Spinal cord (tissue), 10 donors: ENCODE measurements at places on chromosomes 4 and X.

GRCh38 chr4:14743172-14743571, 259.1 kb upstream of the CPEB2 start:
- DNase-seq = no peak

DNA sequence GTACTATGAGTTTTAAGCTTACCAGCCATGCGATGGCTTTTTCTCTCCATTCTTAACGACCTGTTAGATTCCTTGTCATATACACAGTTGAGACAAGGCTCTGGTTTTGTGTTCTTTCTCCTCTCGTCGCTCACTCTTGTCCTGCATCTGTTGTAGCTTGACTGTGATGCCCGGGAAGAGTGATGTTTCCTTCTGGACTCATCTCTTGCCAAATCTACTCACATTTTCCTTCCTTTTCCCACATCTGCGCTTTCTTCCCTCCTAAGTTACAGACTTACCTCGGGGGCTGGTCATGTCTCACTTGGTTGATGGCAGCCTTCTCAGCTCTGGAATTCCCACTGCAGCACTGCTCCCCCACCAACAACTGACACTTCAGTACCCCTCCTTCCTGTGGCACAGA, 4.8 kb upstream of the MAP7D3 start:
- DNase-seq = no peak

GRCh38 chr4:183260491-183261151, 59.5 kb downstream of the CLDN22 start:
- no peak for DNase-seq

DNA sequence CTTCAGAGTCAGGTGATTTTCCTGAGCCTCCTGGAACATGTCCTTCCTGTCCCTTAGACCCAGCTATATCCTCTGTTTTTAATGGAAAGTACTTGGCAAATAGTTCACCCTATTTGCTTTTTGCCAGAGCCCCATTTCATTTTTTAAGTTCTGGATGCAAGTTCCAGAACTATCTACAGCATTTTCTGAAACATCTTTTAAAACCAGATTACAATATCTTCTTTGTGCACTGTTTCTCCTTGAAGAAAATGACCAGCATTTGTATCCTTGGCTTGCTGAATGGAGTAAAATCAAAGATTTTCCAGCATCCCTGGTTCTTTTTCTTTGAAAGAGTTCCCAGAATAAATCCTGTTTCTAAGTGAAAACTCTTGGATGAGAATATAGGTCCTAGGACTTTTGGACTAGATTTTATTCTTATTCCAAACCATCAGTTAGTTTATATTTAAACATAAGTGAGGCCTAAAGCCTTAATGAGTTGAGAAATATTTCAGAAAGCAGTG, 224.3 kb downstream of the ANK2 start:
- no peak for DNase-seq

GRCh38 chrX:39248330-39248729, 447.1 kb downstream of the MID1IP1 start:
- DNase-seq = no peak

- no peak for DNase-seq
These were observed 53.0 kb upstream of the MYOZ2 start for GRCh38 chr4:119082661-119083060.
